Daoy (cell line): ENCODE measurements at places on chromosomes 12 and 14. TPM values are rescaled to one million over a fixed set of nuclear protein-coding genes. Genes with fewer than 3 reads are reported as not detected.

DNA sequence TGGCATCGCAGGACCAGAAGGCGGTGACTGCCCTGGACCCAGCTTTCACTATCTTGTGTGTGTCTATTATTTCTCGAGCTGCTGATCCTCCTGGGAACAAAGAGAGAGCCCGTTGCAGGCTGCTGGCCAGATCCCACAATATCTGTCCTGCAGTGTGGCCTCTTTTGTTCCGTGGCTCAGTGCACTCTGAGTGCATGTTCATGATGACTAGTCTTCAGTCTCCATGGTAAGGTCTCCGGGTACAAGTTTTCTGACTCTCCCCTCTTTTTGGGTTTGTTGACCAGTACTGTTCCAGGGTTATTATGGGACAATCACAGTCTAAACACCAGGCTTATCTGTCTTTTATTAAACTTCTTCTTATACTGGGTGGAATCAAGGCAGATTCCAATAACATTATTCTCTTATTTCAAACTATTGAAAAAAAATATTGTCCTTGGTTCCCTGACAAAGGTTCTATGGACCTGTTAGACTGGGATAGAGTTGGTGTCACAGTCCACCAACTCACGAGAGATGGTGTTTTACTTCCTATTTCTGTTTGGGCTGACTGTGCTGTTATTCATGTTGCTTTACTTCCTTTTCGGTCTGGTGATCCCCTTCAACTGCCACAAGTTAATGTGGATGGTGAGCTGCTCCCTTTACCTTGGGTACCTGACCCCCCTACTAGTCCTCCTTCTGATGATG lies 192.9 kb upstream of the ALG10B start:
- DNase-seq = no peak

DNA sequence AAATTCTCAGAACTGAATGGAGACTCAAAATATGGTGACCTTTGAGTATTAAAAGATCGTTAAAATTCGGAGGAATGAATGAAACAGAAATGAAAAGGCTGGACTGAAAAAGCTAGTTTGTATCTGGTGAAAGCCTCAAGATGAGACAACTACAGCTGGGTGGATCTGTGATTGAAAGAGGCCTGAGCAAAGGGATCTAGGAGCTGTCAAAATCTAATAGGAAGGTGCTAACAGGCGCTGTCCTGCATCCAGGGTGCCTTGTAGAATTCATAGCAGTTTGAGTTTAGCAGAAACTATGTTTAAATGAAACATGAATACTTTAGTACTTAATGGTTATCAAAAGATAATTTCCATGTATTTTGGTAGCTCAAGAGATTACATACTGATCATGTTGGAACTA lies 2.3 kb downstream of the YY1 start:
- no peak for DNase-seq

DNA sequence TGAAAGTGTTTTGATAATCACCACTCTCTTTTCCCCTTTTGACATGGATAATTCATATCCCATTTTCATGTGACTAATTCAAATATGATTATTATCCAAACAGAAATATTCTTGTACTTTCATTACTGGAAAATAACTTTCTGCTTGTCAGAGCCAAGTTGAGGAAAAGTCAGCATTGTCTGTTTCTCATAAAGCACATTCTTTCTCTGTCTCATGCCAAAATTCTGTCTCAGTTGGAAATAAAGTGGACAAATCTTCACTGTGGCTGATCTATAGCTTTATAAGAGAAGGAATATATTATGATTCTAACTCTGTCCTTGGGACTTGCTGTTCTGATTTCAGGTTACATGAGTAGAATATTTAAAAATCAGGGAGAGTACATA lies 22.7 kb upstream of the PRICKLE1 start:
- DNase-seq = no peak

- DNase-seq = no peak
These were observed 15.3 kb downstream of the NKX2-1 start for GRCh38 chr14:36504771-36505175.

DNA sequence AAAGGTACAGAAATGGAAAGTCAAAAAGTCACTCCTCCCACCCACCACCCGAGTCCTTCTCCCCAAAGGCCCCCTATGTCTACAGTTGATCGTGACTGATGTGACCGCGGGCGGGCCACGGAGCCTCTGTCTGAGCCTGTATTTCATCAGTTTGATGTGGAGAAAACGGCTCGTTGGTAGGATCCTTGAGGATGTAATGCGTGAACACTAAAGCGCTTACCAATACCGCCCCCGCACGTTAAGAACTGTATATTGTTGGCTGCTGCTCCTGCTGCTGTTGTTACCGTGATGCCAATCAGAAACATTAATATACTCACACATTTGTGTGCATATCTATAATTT lies 24.6 kb upstream of the UBC start:
- no peak for DNase-seq

GRCh38 chr14:39423793-39424192 lies 8.4 kb downstream of the FBXO33 start:
- no peak for DNase-seq

- no peak for DNase-seq
These were observed 34.0 kb upstream of the PLEKHG7 start for GRCh38 chr12:92668739-92669138.

DNA sequence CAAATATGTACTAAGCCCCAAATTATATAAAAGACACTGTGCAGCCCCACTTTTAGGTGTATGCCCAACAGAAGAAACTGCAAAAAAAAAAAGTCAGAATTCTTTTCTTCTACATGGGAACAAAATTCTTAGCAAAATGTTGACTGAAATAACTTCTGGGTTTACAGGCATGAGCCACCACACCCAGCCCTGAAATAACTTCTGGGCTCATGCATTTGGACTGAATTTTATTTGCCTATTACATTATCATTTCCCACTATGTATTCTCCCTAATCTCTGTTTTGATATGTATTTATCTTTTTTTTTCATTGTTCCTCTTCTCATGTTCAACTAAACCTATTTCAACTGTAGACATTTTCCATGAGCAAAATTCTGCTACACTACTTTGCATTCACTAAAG lies 169.2 kb downstream of the GRIN2B start:
- DNase-seq = no peak

- no peak for DNase-seq
These were observed 48.8 kb upstream of the MTERF2 start for GRCh38 chr12:107035733-107036132.

GRCh38 chr12:67447180-67447579 lies 178.0 kb downstream of the CAND1 start:
- no peak for DNase-seq

DNA sequence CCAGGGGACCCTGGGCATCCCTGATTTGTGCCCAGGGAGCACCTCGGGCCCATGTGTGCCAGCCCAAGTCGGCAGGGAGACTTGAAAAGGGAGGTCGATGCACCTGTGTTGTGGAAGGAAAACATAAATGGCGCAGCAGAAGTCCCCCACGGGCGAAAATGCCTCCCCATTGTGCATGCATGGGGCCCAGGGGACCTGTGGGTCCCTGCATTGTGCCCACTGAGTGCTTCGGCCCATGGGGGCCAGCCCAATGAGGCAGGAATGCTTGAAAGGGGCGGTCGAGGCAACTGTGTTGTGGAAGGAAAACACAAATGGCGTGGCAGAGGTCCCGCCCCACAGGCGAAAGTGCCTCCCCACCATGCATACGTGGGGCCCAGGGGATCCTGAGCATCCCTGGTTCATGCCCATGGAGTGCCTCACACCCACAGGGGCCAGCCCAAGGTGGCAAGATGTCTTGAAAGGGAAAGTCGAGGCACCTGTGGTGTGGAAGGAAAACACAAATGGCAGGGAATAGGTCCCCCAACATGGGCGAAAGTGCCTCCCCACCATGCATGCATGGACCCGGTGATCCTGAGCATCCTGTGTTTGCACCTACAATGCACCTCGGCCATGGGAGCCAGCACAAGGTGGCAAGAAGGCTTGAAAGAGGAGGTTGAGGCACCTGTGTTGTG lies 368.0 kb downstream of the ALG10 start:
- DNase-seq = no peak

GRCh38 chr14:41615011-41615595 lies 8.4 kb downstream of the LRFN5 start:
- DNase-seq = no peak

DNA sequence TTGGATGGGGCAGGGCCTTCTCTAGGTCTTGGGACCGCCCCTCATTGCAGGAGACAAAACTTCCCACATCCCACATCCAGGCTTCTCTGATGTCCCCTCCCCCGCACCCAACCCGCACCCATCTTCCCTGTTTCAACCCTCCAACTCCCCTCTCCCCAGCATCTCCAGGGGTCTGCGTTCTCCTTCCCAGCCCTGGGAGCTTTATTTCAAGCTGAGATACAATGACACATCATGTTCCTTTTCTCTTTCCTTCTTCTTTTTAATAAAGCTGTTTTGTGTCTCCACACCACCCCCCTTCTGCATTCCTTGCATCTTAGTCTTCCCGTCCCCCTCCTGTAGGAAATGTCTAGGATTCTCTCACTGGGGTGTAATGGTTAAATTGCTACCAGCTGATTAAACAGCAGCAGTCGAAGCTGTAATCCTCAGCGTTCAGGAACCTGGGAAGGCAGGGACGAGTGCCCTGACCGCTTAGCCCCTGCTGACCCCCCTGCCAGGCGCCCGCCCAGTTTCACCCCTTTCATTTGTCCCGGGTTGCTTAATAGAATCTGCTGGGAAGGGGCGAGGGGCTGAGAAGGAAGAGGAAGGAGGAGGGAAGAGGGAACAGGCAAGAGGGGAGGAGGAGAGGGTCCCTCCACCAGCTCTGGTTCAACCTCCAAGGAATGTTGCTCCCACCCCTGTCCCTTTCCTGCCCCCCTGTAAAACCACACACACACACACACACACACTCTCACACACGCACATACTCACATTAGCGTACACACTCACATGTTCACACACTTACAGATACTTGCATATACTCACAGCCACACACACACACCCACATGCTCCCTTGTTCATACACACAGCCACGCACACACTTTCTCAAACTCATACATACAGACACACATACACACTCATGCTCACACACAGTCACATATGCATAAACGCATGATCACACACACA lies 104.5 kb upstream of the MED13L start:
- peak; percentile 94 for DNase-seq

- DNase-seq = no peak
These were observed 3.0 kb upstream of the HOXC10 start for GRCh38 chr12:53981634-53982565.

GRCh38 chr12:77070382-77070781 lies 5.0 kb upstream of the E2F7 start:
- DNase-seq = no peak

DNA sequence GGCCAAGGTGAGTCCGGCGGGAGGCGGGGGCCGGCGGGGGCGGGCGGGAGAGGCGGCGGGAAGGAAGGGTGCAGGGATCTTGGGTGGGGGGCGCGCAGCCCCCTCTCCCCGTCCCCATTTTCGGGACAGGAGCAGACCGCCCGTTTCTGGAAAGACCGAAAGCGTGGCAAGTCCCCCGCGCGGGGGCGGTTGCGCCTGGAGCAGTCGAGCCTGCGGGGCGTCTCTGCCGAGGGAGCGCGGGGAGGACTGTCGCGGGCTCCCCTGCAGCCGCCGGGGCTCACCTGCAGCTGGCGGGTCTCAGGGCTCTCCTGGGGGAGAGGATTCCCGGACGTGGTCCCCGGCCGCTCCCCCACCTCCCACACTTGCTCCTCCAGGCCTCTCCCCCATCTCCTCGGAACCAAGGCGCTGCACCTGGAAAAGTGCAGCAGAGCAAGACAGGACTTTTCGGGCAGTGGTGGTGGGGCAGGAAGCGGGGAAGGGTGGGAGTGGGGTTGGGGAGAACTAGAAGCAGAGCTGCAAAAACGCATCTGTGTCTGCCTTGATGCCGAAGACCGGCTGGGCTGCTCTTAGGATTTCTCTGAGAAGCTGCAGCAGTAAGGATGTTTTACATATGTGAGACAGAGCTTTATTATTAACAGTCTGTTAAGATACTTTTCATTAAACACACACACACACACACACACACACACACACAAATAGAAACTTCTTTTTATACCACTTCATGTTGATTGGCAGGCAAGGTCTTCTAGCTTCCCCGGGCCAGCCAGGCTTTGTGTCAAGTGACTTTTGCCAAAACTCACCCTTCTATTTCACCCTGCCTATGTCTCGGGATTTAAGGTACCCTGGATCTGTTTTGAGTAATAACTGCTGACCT lies 677 bp downstream of the C12orf75 start:
- DNase-seq = peak; percentile 39

DNA sequence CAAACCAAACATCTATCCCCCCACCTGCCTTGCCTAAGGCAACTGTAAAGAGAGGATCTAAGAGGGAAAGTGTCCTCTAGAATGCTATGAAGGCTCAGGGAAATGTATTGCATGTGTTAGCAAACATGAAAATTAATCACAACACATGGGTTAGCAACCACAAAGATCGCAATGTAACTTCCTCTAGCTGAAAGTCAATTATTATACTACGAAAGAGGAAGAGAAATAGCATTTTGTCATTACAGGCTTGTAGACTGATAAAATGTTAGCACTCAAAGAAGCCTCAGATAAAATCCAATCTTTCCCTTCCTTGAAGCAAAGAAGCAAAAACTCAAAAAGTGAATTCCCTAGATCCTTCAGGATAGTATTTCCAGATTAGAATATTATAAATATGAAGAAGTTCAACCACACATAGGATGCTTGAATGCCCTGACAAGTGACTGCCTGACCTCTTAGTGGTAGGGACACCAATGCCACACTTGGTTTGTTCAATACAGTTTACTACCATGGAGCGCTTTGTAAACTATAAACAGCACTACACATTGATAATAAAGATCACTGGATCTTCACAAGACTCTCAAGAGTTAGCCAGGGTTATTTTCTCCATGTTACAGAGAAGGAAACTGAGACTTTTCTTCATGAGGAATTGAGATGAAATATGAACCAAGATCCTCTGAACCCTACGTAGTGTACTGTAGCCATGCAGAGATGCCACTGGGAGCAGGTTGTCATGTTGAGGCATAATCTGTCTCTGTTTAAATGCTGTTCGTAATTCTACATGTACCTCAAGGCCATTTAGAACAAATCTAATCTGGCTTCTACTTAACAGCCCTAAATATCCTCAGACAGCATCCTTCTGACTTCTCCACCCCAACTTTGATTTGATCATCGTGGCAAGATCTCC lies 100.7 kb downstream of the ITPR2 start:
- no peak for DNase-seq

The ASCL1 gene
- 0.06 TPM in 1 of 2 replicates, not detected in the other for total RNA-seq

The HAL gene
- 0.09 TPM in 1 of 2 replicates, not detected in the other for total RNA-seq

The PTCSC3 gene
- total RNA-seq = not detected in 2 replicates

The PSME1 gene
- 191 and 208 TPM in 2 replicates for total RNA-seq

The IKZF4 gene
- total RNA-seq = 0.12 and 0.40 TPM in 2 replicates

The ERP27 gene
- not detected in 2 replicates for total RNA-seq

The TMCC3 gene
- total RNA-seq = 0.80 and 1.5 TPM in 2 replicates

The TAS2R46 gene
- not detected in 2 replicates for total RNA-seq

The RD3L gene
- total RNA-seq = not detected in 2 replicates

The TAS2R50 gene
- 0.34 TPM in 1 of 2 replicates, not detected in the other for total RNA-seq

The ATN1 gene
- 3.3 and 5.4 TPM in 2 replicates for total RNA-seq

The CNOT2 gene
- 141 and 143 TPM in 2 replicates for total RNA-seq

The CPM gene
- total RNA-seq = 4.2 and 27.0 TPM in 2 replicates

The PLEKHG3 gene
- 21.8 and 30.9 TPM in 2 replicates for total RNA-seq

The STAC3 gene
- 0.69 TPM in 1 of 2 replicates, not detected in the other for total RNA-seq

The RPL10L gene
- 6.9 and 15.7 TPM in 2 replicates for total RNA-seq

The KRT85 gene
- 0.80 TPM in 1 of 2 replicates, not detected in the other for total RNA-seq
